Stimulated activated CD4-positive, alpha-beta T cell treated with anti-CD3 and anti-CD28 coated beads, Interleukin-15, amount 100 ng/mL, for 1 hour (primary cell): ENCODE measurements at places on chromosomes 12 and 14.

DNA sequence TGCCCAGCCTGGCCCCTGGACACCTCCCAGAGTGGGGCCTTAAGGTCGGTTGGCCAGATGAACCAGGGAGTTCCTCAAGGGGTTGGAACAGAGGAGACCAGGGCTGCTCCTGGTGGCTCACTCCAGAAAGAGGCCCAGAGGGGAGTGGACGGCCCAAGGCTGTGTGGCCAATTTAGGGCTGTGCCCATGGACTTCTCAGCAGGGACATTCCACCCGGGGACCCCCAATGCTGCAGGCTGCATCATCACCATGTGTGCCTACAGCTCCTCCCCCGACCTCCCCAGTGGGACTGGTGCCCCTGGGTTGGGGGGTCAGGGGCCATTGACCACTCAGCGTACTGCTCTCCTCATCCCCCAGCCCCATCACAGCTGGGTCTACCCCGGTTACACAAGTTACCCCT lies 17.6 kb upstream of the CYP46A1 start:
- DNase-seq, result no peak

- DNase-seq, result no peak
These were observed 336.3 kb downstream of the BMP4 start for GRCh38 chr14:53620317-53620716.

- DNase-seq, result no peak
These were observed 207.9 kb downstream of the TMEM132C start for GRCh38 chr12:128474916-128475315.

DNA sequence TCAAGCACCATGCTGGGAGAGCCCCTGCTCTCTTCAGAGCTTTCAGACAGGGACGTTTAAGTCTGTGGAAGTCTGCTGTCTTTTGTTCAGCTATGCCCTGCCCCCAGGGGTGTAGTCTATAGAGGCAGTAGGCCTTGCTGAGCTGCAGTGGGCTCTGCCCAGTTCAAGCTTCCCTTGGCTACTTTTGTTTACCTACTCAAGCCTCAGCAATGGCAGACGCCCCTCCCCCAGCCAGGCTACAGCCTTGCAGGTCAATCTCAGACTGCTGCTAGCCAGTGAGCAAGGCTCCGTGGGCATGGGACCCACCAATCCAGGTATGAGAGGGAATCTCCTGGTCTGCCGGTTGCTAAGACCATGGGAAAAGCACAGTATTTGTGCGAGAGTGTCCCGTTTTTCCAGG lies 37.4 kb upstream of the C12orf71 start:
- no peak for DNase-seq

GRCh38 chr14:81348061-81348460 lies 52.1 kb downstream of the STON2 start:
- no peak for DNase-seq

DNA sequence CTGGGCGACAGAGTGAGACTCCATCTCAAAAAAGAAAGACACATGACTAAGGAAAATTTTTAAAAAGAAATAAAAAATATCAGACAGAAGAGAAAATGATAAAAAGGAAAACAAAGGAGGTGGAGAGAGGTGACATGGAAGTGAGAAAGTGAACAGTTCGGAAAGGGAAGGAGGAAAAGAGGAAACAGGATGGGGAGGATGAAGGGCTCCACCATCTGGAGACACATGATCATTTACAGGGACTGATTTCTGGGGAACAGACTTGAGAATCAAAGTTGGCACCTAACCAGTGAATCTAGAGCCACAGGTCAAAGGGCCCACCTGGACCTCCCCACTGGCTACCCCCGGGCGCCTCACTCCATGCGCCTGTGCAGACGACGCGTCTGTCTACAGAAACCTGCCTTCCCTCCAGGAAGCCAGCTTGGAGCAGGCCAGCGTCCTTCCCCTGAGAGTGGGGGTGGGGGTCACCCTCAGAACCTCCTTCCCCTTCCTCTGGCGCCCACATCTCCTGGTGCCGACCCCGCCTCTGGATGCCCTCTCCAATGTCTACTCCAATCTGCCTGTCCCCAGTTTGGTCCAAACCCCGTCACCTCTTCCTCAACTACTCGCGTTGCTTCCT lies 60.5 kb downstream of the AMN start:
- no peak for DNase-seq

GRCh38 chr12:94255006-94255405 lies 106.6 kb downstream of the PLXNC1 start:
- no peak for DNase-seq

GRCh38 chr14:22460461-22461195 lies 128.4 kb downstream of the DAD1 start:
- no peak for DNase-seq
